ENCODE measurements at places on chromosomes 3 and 15.

DNA sequence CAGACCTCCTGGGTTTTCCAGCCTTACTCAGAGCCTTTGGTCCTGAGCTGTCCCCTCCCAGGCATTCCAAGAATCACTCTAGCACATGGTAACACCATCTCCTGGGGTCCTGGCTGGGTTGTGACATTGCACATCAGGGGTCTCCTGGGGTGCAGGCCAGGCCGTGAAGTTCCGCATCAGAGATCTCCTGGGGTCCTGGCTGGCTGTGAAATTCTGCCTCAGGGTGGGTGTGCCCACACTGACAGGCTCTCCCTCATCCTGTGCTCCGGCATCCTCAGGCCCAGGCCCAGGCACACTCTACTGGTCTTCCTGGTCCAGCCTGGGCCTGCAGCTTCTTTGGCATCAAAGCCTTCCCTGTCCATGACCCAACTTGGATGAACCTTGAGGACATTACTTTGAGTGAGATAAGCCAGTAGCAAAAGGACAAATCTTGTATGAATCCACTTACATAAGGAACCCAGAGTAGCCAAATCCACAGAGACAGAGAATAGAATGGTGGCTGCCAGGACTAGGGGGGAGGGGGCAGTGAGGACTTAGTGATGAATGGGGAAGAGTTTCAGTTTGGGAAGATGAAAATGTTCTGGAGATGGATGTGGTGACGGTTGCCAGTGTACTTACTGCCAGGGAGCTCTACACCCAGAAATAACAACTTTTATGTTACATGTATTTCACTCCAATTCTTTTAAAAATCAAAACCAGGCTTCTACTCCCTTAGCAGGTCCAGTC is 49.1 kb upstream of the KLF13 start:
- DNase-seq: no peak

DNA sequence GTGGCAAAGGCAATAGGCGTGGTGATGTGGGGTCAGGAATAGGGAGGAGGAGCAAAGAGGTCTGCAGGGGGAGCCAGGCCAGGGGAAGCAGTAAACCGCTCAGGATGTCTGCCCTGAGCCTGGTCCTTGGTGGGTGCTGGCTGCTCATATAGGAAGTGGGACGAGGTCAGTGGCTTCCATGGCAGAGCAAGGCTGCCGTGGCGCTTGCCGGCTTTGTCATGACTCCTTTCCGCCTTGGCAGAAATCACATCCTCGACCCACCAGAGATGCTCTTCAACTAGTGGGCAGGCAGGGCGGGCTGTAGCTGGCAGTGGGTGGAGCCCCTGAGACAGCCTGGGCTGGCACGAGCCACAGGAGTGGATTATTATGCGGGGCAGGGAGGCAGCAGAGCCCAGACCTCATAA is 13.1 kb upstream of the SKOR1 start:
- no peak for DNase-seq

DNA sequence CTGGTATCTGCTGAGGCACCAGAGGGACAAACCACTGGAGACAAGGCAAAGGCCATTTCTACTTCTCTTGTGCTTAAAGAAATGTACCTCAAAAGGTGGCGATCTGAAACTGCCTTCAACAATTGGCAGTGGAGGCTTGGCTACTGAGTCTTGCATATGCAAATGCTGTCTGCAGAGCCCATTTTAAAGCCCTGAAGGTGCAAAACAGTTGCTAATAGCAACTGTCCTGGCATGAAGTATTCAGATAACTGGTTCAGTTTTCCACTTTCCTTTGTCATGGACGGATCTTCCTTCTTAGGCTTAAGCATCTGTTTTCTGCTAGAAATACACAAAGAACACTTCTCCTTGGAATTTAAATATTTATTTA is 71.4 kb upstream of the PSMD6 start:
- DNase-seq: no peak

GRCh38 chr3:118932822-118933558 is 101.7 kb downstream of the IGSF11 start:
- DNase-seq: no peak

DNA sequence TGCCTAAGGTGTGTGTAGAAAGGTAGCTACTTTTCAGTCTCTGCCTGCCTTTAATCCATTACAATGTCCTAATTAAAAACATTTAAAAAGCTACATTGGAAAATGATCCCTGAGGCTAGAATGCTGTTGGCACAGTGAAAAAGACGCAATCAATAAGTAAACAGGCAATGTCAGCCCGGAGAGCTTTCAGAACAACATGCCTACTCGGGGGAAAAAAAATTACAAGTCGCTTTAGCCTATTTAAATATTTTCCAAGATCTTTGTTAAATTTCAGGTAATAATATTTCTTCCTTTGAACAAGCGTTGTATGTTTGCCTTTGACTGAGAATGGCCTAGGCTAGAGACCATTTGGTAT is 46.6 kb upstream of the CD47 start:
- no peak for DNase-seq

DNA sequence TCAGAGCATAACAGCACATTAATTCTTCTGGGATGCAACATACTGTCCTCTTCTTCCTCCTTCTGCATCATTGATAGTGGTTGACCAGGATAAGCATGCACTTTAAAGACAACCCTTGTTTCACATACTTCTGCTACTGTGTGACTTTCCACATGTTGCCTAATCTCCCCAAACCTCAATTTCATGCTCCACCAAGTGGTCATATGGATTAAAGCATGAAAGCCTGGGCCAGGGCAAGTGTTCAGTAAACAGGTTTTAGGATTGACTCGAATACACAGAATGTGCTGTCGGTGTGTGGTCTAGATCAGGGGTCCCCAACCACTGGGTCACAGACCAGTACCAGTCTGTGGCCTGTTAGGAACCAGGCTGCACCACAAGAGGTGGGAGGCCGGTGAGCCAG is 22.5 kb upstream of the BFSP2 start:
- no peak for DNase-seq

- no peak for DNase-seq
Observed at GRCh38 chr3:147497286-147497685, 88.1 kb downstream of the ZIC1 start.

GRCh38 chr3:168570404-168571155 is 474.9 kb upstream of the GOLIM4 start:
- DNase-seq: no peak

DNA sequence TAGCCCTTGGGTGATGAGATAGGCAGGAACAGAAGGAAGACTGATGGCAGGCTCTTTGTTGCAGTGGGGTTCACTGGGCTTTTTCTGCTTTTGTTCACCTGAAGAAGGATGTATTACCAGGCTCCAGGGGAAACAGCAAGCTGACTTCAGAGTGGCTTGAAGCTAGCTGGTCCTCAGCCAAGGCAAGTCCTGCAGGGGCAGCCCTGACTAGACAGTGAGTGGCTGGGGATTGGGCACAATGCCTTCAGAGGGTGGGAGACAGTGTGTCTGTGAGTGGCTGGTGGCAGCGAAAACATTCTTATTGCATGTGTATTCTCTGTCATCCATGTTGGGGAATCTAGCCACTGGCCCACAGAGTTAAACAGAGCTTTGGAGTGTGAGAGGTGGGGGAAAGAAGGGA is 2.3 kb upstream of the TEX264 start:
- no peak for DNase-seq

GRCh38 chr3:54123776-54124196 is 1.4 kb downstream of the CACNA2D3 start:
- no peak for DNase-seq

DNA sequence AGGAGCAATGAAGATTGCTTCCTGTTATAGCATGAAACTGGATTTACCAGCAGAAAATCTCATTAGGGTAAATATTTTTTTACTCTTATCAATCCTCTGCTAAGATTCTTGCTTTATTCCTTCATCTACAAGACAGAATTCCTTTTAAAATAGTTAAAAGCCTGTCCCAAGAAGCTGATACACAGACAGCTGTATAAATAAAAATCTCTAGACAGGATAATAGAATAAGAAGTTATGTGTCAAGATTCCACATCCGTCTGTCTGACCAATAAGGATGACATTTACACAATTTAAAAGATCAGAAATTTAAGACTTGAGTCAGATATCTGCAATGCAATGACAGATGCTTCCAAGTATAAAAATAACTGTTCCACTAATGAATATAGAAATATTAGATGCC is 57.6 kb downstream of the SSR3 start:
- DNase-seq: no peak

DNA sequence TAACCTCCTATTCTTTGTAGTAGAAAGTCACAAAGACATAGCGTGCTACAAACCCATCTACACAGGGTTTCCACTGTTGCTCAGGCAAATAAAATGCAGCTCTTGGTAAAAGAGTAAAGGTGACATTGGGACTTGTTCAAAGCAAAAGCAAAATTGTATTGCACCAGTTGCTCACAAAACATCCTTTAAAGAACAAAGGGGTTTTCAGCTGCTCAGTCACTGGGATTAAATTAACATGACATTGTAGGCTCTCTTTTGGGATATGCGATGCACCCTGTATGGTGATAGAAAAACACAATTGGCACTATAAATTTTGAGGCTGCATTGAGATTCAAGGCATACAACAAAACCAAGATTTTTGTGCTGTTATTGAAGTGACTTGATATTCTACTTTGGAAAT is 447.3 kb upstream of the CNTN3 start:
- DNase-seq: no peak

DNA sequence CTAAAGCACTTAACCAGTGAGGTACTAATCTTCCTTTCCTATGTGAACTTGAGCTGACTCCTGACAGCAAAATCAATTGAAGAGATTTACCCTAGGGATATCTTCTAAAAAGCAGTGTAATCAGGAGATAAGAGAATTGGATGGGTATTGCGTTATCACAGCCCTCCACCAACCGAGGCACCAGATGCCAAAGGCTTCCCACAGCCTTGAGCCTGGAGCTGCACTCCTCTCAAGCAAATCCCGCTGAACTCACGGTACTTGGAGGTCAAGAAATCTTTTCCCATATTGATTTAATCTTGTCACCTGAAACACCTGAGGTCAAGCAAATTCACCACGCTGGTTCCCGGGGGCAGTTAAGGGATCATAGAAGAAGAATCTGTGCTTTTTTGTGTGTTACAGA is 346.8 kb downstream of the TBL1XR1 start:
- no peak for DNase-seq

GRCh38 chr15:51830276-51830806 is 888 bp downstream of the TMOD3 start:
- DNase-seq: no peak

DNA sequence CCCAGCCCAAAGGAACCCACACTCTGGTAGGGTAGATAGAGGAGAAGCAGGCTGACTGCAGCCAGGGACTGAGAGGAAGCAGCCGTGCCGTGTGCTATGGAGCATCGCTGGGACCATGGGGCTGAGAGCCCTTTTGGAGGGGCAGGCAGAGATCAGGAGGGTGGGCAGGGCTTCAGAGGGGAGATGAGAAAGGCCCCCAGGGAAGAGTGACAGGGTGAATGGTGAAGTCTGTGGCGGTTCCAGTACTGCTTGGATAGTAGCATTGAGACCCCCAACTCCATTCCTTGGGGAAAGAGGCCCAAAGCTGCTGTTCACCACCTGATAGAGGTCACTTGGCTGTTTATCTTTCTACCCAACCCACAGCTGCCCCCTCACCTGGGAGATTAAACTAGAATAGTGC is 80.0 kb upstream of the MRPS22 start:
- no peak for DNase-seq

DNA sequence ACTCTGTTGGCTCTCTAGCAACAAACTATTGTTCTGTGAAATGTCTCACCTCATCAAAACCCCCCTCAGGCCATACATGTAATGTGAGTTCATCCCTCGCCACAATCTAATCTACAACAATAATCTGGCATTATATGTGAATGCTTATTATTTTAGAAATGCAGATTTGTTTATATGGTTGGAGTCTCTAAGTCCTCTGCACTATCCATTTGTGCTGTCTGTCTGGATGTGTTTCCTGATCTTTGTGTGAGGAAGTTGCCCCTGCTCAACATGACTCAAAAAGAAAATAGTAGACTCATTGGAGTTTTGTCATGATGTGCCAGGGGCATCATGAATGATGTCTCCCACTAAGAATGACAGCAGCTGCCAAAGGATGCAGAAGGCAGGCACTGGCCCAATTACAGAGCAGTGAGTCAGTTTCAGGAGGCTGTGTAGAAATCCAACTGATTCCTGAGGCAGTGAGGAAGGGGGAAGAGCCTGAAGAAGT is 161.6 kb upstream of the PDZRN3 start:
- DNase-seq: no peak

- no peak for DNase-seq
Observed at GRCh38 chr15:73888224-73889041, 15.1 kb downstream of the TBC1D21 start.

DNA sequence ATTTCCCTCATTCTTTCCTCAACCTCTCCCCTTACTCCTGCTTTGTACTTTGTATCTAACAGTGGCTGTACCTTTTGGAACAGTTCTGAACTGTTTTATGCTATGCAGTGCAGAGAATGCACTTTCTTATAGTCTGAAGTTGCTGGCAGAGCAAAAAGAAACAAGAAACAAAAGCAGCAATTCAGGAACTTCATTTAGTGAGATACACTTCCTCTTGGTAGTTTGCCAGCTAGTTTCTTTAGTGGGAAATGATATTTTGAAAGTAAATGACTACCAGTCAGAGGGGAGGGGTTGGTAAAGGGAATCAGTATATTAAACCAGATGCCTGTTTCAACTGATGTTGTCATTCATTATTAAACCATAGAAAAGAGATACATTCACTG is 55.0 kb upstream of the CHD2 start:
- DNase-seq: no peak

GRCh38 chr3:133474817-133475216 is 75.0 kb downstream of the BFSP2 start:
- DNase-seq: no peak

GRCh38 chr3:122111974-122112373 is 56.8 kb downstream of the CD86 start:
- no peak for DNase-seq

GRCh38 chr15:31062911-31063310 is 38.6 kb downstream of the TRPM1 start:
- DNase-seq: no peak

DNA sequence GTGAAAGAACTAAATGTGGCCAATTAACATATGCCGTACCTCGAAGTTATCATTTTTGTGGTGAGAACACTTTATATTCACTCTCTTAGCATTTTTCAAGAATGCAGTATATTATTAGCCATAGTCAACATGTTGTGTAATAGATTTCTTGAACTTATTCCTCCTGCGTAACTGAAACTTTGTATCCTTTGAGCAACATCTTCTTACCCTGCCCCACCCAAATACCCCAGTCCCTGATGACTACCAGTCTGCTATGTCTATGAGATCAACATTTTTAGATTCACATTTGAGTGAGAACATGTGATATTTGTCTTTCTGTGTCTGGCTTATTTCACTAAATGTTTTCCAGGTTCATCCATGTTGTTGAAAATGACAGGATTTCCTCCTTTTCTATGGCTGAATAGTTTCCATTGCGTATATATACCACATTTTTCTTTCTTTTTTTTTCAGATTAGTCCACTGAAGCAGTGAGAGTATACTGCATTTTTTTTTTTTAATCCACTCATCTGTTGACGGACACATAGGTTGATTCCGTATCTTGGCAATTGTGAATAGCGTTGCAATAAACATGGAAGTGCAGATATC is 12.7 kb upstream of the KBTBD8 start:
- DNase-seq: no peak

- no peak for DNase-seq
Observed at GRCh38 chr15:48006031-48006511, 114.7 kb upstream of the SLC24A5 start.

All from stimulated activated CD4-positive, alpha-beta T cell treated with anti-CD3 and anti-CD28 coated beads, TNF-alpha, amount 100 ng/mL, for 4 hours (primary cell).